Fibroblast of skin of left biceps (primary cell): ENCODE measurements at places on chromosomes 7 and 10.

DNA sequence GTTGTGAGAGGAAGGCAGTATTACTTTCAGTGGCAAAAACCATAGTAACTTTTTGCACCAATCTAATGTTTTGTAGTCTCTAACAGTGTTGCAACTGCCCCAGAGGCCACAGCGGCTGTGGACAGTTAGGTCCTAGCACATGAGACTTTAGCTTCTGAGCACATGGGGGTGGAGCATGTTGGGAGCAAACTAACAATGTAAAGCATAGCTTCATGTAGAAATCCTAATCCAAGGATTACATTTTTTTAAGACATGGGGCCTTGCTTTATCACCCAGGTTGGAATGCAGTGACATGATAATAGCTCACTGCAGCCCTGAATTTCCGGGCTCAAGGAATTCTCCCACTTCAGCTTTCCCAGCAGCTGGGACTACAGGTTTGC lies 49.0 kb downstream of the LAMB1 start:
- DNase-seq, result no peak

GRCh38 chr7:66734006-66734405 lies 6.5 kb upstream of the RABGEF1 start:
- DNase-seq, result no peak

GRCh38 chr7:9582824-9583223 lies 1149.4 kb downstream of the NXPH1 start:
- no peak for DNase-seq

- no peak for DNase-seq
Observed at GRCh38 chr7:88358526-88358838, 51.8 kb upstream of the STEAP4 start.

- no peak for DNase-seq
Observed at GRCh38 chr7:38801786-38802185, 107.2 kb downstream of the VPS41 start.

- DNase-seq, result no peak
Observed at GRCh38 chr10:103547391-103547946, 54.0 kb downstream of the NEURL1 start.

DNA sequence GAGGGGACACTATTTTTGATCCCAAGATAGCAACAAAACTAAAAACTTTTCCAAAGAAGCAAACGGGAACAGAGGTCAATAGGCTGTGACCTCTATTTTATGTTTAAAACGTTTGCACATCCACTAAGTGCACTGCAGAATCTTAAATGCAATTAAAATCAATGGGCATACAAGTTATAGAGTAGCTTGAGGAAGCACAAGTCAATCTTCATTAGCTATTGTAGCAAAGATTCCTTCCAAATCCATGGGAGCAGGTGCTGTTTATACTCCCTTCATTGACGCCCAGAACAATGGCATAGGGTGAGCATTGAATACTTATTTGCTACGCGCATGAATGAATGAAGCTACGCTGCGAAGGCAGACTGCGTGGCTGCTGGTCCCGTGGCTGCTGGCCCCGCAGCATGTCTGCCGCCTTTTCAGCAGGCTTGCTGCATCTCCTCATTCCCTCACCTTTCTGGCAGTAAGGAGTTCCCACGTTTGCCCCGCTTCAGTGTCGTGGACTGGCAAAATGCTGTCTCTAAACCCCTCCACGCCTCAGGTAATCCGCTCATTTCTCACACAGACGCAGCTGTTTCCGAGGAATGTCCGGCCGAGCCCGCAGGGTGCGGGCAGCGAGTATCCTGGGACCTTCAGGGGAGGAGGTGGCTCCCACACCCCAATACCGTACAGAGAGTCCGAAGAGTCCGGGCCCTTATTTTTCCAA lies 754 bp upstream of the PHYHIPL start:
- DNase-seq, result no peak

GRCh38 chr10:63197344-63198092 lies 64.4 kb downstream of the NRBF2 start:
- DNase-seq, result peak; percentile 87

GRCh38 chr7:53756946-53757345 lies 721.5 kb downstream of the POM121L12 start:
- DNase-seq, result no peak

DNA sequence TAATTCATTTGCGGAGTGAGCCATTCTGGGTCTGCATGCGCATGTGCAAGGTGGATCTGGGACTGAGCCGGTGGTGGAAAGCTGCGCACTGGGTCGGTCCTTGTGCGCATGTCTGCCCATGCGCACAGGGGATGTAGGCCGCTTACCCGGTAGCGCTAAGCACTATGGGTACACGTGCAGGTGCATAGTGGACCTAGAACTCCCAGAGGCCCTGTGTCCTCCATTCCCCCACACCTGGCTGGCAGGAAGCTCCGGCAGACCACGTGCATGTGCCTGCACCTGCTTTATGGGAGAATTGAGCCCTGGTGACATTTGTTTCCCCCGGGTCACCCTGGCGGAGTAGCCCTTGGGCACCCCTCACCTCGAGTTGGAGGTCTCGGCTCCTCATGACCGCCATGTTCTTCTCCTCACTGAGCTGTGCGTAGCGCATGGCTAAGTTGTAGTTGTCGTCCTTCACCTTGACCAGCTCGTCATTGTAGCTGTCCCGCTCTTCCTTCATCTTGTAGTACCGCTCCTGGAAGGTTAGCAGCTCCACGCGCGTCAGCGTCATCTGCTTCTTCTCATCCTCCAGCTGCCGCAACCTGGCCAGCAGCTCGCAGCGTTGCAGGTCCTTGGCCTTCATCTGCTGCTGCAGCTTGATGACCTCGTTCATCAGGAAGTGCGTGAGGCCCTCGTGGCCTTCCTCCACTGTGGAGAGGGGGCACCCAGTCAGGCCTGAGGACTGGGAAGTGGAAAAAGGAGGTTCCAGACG lies 99.6 kb downstream of the CARD11 start:
- no peak for DNase-seq

DNA sequence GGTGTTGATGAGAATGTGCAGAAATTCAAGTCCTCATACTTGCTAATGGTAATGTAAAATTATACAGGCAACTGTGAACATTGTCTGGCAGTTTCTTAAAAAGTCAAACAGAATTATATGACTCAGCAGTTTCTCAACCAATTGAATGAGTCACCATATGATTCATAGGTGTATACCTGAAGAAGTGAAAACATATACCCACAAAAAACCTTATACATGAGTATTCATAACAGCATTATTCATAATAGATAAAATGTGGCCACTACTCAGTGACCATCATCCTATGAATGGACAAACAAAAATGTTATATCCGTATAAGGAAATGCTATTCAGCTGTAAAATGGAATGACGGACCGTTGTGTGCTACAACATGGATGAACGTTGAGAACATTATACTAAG lies 253.5 kb downstream of the MALRD1 start:
- peak; percentile 14 for DNase-seq

DNA sequence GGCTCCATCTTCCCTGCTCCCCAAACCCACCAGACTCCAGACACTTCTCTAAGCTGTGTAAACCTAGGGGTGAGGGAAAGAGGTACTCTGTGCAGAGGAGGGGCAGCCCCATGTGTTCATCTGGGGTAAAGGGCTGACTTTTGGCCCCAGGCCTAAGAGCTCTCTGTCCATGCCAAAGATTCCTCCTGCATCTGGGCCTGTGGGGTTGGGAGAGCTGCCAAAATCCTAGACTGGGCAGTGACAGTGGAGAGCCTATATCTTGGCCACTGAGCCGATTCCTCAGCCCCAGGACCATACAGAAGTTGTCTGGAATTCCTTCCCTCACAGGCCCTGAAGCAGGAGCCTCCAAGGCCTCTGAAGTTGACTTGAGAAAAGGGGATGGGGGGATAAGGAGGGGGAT lies 25.3 kb upstream of the LEP start:
- peak; percentile 15 for DNase-seq

DNA sequence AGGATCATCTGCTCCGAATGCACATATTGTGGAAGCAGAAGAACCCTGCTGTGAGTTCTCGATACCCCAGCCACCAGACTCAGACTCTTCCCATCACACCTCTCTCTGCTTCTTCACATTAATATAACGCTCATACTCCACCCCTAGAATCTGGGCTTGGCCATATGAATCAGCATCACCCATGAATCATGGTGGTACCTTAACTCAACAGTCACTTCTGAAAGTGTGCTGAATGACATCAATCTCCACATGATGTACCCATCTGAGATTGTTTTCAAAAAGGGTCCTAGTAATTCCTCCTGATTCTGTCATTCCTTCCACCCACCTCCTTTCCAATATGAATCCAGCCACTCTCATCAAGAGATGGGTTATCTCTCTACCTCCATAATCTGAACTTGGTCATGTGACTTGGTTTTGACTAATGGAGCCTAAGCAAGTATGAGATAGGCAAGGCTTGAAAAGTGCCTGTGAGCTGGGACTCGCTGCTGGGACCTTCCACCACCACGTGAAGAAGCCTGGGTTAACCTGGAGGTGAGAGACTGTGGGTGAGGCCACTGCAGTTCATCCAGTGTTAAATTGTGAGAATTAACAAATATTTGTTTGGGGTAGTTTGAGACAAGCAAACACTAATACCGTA lies 15.4 kb downstream of the YWHAG start:
- no peak for DNase-seq

- no peak for DNase-seq
Observed at GRCh38 chr7:2354939-2355704, 495 bp downstream of the EIF3B start.

DNA sequence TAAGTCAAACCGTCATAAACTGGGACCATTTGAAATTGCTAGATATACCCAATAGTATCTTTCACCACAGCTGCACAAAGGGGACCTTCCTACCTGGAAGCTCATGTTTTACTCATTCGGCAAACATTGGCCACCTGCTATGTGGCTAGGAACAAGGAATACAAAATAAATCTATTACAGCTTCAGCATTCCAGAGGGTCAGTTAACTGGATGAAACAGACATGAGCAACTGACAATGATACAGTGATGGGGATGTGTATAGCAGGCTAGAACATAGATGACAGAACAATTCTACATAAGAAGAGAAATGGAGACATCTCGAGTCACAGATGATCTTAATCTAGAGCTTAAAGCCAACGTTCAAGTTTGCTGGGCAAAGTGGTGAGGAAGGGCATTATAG lies 3.1 kb upstream of the SMURF1 start:
- DNase-seq, result no peak

GRCh38 chr10:33746836-33747268 lies 412.4 kb upstream of the NRP1 start:
- DNase-seq, result no peak

GRCh38 chr7:132461032-132461592 lies 115.2 kb downstream of the PLXNA4 start:
- no peak for DNase-seq

- no peak for DNase-seq
Observed at GRCh38 chr10:17033529-17034260, 95.9 kb downstream of the CUBN start.

DNA sequence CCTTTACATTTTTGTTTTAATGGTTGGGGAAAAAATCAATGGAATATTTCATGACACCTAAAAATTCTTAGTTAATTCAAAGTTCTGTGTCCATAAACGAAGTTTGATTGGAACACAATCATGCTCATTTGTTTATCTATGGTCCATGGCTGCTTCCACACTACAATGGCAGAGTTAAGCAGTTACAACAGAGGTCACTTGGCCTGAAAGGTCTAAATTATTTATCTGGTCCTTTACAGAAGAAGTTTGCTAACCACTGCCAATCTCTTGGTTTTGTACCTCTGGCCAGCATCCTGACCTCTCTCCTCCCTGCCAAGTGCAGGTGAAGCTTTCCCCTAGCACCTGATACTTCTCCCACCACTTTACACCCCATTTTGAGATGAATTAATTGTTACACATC lies 61.5 kb downstream of the SRPK2 start:
- no peak for DNase-seq

DNA sequence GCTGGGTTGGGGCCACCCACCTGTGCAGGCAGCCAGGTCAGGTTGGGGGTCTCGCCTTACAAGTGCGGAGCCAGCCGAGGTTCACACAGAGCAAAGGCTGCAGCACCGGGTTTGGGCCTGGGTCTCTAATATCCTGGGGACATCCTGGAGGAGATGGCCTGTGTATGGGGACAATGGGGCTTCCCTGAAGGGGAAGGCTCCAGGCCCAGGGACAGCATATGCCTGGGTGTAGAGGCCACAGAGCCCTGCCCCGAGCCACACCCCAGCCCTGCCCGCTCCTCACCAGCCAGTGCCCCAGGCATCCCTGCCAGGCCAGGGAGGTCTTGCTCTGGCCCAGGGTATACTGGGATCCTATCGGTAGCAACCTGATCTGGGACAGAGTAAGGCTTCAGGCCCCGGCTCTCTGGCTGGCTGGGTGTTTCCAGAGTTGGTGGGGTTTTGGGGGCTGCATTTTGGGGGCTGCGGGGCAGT lies 9.1 kb downstream of the TTYH3 start:
- DNase-seq, result no peak

GRCh38 chr7:23654508-23654907 lies 25.5 kb upstream of the FAM221A start:
- DNase-seq, result no peak

GRCh38 chr10:122999347-122999746 lies 9.2 kb downstream of the IKZF5 start:
- no peak for DNase-seq

DNA sequence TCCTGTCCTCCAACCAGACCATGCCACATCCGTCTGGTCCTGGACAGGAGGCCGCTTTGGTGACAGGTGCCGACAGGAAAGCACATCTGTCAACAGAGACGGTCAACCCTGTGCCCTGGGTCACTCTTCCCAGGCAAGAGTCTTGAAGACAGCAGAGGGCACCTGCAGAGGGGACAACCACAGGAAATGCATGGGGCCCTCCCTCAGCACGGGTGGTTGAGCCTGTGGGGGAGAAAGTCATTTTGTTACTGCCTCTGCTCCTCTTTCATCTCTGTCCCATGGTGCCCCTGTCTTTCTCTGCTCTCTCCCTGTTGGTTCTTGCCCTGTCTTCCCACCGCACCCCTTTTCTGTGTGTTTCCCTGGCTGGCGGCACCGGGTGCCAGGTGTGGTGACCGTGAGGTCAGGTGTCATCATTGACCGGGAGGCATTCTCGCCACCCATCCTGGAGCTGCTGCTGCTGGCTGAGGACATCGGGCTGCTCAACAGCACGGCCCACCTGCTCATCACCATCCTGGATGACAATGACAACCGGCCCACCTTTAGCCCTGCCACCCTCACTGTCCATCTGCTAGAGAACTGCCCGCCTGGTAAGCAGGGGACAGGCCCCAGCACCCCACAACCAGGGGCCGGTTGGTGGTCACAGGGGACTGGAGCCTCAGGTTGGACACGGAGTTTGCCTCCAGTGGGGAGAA lies 17.6 kb upstream of the VSIR start:
- no peak for DNase-seq

DNA sequence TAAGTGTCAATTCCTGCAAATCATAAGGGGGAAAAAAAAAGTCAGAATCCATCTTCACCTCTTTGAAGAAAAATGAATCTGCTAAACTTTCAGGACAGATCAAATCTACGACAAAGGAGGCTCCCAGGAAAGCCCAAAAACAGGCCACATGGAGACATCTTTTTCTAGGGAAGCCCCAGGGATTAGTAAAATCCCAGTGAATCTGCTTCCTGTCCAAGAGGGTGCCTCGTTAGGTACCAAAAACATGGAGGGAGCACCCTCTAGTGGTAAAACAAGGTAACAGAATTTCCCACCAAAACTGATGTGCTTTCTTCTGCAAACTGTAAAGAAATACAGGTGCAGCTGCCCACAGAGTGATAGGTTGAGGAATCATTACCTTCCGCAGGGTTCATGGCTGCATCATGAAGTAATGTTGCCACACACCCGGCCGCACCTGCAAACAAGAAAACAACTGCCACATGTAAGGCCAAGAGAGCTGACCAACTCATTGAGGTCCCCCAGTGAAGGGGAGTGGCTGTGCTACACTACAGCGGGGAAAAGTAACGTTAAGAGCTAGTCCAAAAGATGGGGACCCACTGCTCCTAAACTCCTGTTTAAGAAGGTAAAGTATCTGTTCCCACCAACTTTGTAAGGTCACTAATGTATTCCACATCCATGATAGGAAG lies 7.9 kb downstream of the SLC25A28 start:
- peak; percentile 15 for DNase-seq
